Retina (tissue), 1 donor: ENCODE measurements at places on chromosomes 12 and 14.

GRCh38 chr14:102980409-102980810, 57.9 kb downstream of the AMN start:
- no peak for DNase-seq

DNA sequence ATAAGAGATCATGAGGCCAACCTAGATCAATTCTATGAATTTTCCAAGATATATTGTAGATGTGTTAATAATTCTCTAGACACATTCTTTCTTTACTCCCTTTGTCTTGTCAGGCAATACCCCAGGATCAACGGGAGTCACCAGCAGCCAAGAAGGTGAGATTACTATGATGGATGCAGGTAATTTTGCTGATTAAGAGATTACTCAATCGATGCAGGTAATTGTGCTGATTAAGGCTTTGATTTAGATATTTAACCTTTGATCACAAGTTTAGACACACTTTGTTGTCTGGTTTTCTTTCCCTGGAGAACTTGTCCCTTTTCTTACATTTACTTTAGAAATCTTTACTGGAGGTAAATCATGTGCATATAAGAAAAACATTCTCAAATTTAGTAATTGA, 134.3 kb upstream of the CNTN1 start:
- no peak for DNase-seq

DNA sequence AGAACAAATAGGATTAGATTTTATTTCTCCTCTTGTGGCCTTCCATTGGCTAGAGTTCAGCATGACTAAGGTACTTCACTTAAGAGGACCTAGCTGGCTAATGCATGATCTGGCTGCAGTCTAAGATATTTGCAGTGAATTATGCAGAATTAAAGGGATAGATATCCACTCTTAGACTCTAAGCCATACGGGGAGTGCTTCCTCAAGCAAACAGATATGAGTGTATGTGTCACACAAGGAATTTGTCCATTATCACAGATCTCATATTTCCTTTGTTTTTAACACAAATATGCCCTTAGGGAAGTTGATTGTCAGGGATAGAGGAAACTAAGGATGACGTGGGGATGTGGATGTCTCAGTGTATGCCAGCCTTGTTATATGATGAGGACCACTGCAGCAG, 88.1 kb upstream of the DHRS4 start:
- no peak for DNase-seq

- DNase-seq, result peak; percentile 4
Measured at GRCh38 chr12:40106655-40107054, 774 bp upstream of the SLC2A13 start.

GRCh38 chr12:75528692-75529091, 17.3 kb upstream of the KRR1 start:
- no peak for DNase-seq

- no peak for DNase-seq
Measured at GRCh38 chr12:114404083-114404925, 1.6 kb downstream of the TBX5 start.

- DNase-seq, result no peak
Measured at GRCh38 chr12:24198936-24199671, 249.6 kb upstream of the SOX5 start.

DNA sequence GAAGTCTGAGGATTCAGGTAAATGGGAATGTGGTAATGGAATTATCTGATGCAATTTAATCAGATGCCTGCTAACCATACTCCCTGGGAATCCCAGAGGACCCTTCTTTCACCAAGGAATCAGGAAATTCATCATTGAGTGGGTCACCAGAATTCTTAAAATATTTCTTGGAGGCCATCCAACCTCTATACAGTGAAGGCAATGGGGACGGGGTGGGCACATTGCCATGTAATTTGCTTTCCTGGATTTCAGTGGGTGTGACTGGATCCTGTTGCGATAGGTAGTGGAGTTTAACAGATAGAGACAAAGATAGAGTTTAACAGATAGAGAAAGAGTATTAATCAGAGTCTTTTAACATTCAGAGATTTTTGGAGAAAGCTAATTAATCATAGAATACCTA, 394.4 kb downstream of the DAD1 start:
- no peak for DNase-seq

DNA sequence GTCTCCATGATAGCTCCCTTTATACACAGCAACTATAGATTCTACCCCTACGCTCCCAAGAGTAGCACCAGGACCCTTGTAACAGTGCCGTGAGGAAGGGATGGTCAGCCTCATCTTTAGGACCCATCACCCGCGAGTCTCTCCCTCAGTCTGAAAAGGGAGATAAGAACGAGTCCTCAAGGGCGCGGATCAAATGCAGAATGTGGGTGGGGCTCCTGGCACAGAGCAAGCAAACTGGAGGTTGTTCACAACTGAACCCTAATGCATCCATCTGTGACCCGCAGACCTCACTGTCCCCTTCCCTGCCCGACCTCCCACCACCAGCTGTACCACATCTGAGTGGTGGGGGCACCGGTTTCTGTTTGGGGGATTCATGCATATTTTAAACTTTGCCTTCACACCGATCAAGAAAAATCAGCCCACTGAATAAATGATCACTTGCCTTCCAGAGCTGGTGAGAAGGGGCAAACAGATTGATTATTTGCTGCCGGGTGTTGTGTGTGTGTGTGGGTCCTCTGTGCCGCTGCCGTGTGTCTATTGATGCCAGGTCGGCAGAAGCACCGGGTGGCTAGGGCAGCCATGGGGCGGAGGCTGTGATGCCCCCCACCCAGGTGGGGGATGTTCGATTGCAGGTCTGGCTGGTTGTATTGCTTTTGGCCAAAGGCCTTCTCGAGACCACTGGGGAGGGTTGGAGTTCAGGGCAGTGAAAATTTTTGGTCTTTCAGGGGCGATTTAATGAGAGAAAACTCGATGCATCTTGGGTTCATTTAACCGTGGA, 35.7 kb upstream of the BEGAIN start:
- DNase-seq, result no peak

DNA sequence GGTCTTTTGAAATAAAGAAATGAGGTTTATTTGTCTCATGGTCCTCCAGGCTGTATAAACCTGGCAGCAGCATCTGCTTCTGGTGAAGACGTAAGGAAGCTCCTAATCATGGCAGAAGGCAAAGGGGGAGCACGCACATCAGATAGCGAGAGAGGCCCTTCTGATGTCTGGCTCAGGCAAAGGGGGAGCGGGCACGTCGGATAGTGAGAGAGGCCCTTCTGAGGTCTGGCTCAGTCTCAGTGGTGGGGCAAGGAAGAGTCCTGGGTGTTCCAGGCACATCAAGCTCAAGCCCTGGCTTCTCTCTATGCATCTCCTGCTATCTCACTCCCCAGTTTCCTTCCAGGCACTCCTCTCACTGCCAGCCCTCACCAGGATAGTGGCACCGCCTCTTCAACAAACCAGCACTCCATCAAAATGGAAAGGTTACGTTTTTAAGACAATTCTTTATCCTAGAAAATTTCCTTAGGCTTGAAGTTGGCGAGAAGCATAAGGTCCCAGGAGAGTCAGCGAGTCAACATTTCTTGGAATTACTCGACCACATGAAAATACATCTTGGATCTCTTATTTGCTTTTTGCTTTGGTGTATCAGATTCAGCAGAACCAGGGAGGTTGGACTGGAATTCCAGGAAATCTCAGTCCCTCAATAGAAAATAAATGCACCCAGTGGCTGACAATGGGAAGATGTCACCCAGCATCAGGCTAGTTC, 189.6 kb upstream of the TMEM132C start:
- DNase-seq, result no peak

DNA sequence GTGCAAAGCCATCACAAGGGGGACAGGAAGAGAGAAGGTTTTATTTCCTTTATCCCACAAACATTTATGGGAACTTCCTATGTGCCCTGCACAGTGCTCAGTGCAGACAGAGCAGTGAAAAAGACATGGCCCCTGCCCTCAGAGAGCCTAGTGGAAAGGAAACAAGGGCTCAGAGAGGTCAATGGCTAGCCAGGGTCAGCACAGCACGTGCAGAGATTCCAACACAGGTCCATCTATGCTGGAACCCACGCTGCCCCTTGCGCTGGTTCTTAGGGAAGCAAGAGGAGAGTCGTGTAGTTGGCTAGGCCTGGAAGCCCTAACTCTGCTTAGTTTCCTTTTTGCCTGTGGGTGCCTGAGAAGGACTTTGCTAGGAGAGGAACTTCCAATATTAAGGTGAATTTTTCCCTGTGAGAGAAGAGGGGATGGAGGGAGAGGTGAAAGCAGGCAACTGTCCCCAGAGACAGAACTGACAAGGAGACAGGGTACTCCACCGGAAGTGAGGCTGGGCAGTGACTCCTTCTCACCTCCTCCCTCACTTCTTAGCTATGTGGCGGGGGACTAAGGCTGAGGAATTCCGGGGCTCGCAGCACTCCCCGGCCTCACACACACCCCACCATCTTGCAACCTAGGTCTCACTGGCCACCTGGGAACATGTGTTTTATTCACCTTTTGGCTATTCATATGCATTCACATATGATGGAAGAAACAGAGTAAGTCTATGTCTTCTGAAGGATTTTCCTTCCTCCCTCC, 12.1 kb upstream of the GPX2 start:
- no peak for DNase-seq

GRCh38 chr14:57199921-57200320, 68.8 kb downstream of the EXOC5 start:
- no peak for DNase-seq

DNA sequence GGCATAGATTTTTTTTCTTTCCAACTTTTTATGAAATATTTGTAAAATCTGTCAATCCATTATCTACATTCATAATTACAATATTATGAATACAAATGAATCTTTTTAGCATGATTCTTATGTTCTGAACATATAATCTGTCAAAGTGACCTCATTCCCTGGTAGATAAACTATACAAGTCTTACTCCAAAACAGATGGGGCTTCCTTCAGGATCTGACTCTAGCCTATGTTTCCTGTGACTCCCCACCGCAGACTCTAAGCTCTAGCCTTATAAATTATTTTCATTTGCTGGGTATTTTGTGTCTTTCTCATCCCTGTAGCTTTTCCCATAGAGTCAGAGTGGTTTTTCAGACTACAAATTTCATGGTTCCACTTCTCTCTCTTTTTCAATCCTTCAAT, 202.1 kb upstream of the KITLG start:
- no peak for DNase-seq

DNA sequence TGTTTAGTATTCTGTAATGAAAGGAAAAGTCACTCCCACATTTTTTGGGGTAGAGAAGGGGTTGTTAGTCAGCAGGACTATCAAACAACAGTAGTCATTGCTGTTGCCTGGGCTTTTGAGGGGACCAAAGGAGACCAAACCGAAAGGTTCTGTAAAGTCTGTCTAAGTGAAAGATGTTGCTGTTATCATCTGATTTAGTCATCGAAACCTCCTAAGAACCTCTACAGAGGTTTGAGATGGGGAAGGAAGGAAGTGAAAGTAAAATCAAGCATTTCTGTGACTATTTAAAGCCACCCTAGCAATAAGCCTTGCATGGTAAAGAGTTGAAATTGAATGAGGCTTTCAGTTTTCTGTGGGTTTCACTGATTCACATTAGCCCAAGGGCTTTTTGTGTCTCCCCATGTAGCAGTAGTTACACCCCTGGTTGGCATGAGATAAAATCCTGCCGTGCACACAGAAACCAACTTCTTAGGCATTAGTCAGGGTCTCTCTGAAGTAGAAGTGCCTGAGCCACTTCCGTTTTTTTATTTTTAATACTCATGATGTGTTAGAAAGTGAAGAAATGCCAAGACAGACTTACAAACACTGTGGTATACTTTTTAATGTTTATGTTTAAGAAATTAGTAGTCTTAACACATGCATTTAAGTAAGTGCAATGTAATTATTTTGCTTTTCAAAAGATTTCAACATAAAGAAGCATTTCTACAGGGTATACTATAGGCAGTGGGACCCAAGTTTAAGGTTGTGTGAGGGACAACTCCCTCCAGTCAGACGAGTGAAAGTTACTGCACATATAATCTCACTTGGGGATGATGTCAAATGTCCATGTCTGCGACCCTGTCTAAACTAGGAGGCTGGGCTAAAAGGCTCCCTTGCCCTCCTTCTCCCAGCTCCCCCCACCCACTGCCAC, 50.4 kb downstream of the DYRK2 start:
- no peak for DNase-seq

GRCh38 chr12:116201908-116202307, 75.6 kb downstream of the MED13L start:
- DNase-seq, result no peak

GRCh38 chr12:80702889-80703805, 4.3 kb upstream of the MYF6 start:
- no peak for DNase-seq

GRCh38 chr12:113397497-113398197, 6.0 kb downstream of the SDS start:
- DNase-seq, result no peak

DNA sequence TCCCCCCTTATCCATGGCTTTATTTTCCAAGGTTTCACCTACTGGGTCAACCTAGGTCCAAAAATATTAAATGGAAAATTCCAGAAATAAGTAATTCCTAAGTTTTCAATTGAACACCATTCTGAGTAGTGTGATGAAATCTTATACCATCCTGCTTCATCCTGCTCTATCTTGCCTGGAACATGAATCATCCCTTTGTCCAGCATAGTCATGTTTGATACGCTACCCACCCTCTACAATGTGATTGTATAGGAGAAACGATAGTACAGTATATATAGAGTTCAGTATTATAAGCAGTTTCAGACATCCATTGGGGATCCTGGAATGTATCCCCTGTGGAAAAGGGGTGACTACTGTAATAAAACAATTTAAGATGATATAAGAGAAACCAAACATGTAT, 62.2 kb downstream of the IFNG start:
- no peak for DNase-seq

GRCh38 chr12:26830783-26831551, 2.0 kb downstream of the ITPR2 start:
- no peak for DNase-seq

- DNase-seq, result no peak
Measured at GRCh38 chr12:70329728-70330127, 36.4 kb upstream of the KCNMB4 start.

DNA sequence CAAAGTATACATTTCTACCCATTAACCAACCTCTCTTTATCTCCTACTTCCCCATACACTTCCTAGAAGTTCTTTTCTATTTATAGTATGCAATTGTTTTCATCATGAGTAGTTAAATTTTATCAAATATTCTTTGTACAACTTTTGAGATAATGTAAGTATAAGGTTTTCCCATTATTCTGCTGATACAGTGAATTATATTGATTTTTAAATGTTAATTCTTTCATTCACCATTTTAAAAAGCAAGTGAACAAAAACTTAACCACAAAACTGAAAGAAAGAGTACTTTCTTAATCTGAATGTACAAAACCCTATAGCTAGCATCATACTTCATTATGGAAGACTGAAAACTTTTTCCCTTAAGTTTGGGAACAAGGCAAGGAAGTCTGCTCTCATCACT, 9.5 kb upstream of the SLCO1B3 start:
- no peak for DNase-seq

GRCh38 chr12:3035171-3035570, 42.0 kb upstream of the TSPAN9 start:
- DNase-seq, result no peak

GRCh38 chr12:131608740-131609690, 101.9 kb upstream of the SFSWAP start:
- DNase-seq, result peak; percentile 86

GRCh38 chr14:102764220-102764671, 13.0 kb upstream of the TRAF3 start:
- DNase-seq, result no peak

GRCh38 chr12:57126561-57126960, 1.7 kb upstream of the LRP1 start:
- no peak for DNase-seq
